ENCODE measurements at places on chromosomes 4 and X. TPM values are rescaled to one million over a fixed set of nuclear protein-coding genes. Genes with fewer than 3 reads are reported as not detected.
A peak's percentile ranks its signal among the peaks of the same experiment; 100 is the strongest.

DNA sequence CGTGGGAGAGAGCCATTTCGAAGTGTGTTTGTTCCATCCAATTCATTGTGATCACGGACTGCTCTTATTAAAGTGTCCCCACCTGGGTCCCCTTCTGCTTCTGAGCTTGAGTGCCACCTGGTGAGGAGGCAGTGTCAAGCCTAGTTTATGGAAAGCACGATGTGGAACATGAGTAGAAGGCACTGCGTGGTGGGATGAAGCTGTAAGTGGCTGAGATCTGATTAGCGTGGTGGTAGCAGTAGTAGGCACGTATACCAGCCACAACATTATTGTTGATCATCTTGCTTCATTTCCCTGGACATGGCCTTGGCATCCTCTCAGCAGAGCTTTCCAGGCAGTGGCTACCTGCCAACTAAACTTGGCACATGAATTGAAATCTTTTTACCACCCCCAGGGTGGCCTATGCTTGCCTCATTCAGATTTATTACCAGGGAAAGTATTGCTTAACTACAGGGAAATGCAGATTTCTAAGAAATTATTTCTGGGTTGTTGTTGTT, 46.4 kb downstream of the GPAT3 start:
- peak; percentile 60 for DNase-seq

DNA sequence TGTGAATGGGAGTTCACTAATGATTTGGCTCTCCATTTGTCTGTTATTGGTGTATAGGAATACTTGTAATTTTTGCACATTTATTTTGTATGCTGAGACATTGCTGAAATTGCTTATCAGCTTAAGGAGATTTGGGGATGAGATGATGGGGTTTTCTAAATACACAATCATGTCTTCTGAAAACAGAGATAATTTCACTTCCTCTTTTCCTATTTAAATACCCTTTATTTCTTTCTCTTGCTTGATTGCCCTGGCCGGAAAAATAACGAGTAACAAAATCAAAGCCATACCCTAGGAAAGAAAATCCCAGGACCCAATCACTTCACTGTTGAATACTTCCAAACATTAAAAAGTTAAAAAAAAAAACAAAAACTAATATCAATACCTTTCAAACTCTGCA, 67.7 kb upstream of the UGT2B4 start:
- DNase-seq, result no peak

DNA sequence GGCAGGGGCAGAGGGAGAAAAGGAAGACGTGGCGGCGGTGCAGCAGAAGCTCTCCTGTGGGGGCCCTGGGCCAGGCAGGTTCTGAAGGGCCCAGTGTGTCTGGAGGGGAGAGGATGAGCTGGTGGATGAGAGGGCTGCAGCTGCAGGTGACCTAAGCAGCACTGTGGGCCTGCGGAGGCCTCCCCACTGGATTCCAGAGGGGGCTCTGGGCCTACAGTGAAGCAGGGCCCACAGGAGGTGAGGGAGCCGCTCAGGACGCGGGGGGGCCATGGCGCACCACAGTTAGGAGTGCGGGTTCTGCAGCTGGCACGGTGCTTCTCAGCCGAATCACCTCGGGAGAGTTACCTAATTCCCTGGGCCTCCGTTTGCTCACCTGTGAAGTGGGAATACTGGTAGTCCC, 10.5 kb downstream of the ABLIM2 start:
- no peak for DNase-seq

The BBS12 gene
- total RNA-seq, result 6.8 TPM

GRCh38 chr4:70728091-70728490, 6.3 kb downstream of the RUFY3 start:
- no peak for DNase-seq

GRCh38 chrX:19724409-19724808, 163.0 kb downstream of the SH3KBP1 start:
- DNase-seq, result no peak

The FAM47A gene
- total RNA-seq, result not detected

The GRPR gene
- total RNA-seq, result 0.32 TPM

DNA sequence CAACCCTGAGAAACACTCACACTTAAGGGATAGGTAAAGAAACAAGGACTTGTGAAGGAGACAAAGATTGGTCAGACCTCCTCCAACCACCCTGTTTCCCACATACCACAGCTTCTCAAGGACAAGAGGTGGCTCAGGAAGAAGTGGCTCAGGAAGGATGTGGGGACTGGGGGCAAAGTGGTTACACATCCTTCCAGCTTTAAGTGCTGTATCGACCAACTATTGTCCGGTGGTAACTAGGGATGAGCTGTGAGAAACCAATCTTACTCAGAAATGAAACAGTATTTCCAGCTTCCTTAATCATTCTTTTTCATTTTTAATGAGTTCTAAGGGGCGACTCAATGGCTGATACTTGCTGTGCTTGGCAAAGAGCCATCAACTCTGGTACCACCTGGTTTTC, 8.5 kb upstream of the LHFPL1 start:
- no peak for DNase-seq

The CD99L2 gene
- total RNA-seq, result 99.0 TPM

The FAM184B gene
- not detected for total RNA-seq

- DNase-seq, result no peak
Measured at GRCh38 chr4:84232309-84233095, 266.6 kb downstream of the NKX6-1 start.

- DNase-seq, result no peak
Measured at GRCh38 chr4:73127839-73128453, 58.4 kb upstream of the COX18 start.

- DNase-seq, result no peak
Measured at GRCh38 chr4:112894480-112894879, 155.0 kb upstream of the ANK2 start.

The REELD1 gene
- total RNA-seq, result not detected

DNA sequence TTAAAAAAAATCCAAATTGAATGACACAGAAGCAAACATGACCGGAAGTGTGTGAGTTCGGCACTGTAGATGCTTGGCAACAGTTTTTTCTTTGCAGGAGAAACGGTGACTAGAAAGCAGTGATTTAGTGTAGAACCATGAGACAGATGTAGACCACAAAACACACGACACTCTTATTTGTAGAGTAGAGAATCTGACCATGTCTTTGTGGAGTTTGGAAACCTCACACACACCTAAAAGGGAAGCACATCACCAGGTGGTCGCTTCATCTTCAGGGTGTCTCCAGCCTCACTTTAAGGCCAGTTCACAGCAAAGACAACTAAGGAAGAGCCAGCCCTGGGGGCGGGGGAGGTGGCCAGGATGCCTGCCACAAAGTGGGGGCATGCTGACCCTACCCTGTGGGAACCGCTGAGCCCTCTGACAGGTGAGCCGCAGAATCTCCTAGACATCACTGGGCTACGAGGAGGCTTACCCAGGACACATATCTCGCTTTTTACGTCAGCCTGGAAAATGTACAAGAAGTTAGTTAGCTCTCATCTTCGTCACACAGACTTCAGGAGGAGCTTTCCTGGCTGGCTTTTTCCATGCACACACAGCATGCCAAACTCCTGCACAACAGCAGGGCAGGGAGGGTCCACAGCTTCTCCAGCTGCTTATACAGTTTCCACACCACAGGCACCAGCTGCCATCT, 64.4 kb upstream of the PDLIM3 start:
- DNase-seq, result no peak

GRCh38 chr4:34733185-34733941, 1511.0 kb downstream of the ARAP2 start:
- no peak for DNase-seq

GRCh38 chr4:180665994-180666824, 1577.0 kb upstream of the TENM3 start:
- no peak for DNase-seq

The ASB12 gene
- total RNA-seq, result 4.2 TPM

- peak; percentile 52 for DNase-seq
Measured at GRCh38 chrX:9466124-9466495, 1.3 kb downstream of the TBL1X start.

GRCh38 chr4:27873596-27873995, 1013.0 kb downstream of the STIM2 start:
- DNase-seq, result no peak

GRCh38 chr4:78971326-78971725, 32.1 kb upstream of the PAQR3 start:
- peak; percentile 22 for DNase-seq

The HMX1 gene
- not detected for total RNA-seq
